ENCODE measurements at places on chromosomes 3 and 15. TPM values are rescaled to one million over a fixed set of nuclear protein-coding genes. Genes with fewer than 3 reads are reported as not detected.

DNA sequence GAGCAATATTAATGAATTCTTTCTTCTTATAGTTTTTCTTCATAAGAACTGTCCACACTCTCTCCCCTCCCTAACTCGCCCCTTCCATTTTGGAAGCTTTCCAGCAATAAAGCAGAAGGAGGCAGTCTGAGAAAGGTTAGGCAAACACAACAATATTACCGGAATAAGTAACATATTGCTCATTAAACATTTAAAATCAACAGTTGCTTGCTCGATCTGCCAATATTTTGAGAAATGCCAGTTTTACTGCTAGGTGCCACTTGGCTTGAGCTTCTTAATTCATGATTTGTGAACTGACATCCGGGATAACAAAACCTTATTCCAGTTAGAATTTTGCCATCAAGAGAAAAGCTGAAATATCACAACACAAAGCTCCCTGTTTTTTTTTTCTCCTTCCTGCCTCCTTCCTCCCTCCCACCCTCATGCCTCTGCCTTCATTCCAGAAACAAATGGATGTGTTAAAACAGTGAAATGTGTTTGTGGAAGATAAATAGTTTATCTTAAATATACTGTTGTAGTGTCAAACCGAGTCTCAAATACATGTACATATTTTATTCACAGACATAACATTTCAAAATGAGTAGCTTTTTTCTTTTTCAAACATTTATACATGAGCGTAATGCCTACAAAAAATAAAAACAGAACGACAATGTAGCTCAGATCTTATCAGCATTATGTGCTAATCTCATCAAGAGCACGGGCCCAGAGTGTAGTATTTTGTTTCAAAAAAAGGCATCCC is 253.7 kb downstream of the GAP43 start:
- DNase-seq, result no peak

The PPP1R14D gene
- total RNA-seq, result not detected

- DNase-seq, result no peak
Measured at GRCh38 chr15:71410347-71410746, 295.1 kb downstream of the THSD4 start.

DNA sequence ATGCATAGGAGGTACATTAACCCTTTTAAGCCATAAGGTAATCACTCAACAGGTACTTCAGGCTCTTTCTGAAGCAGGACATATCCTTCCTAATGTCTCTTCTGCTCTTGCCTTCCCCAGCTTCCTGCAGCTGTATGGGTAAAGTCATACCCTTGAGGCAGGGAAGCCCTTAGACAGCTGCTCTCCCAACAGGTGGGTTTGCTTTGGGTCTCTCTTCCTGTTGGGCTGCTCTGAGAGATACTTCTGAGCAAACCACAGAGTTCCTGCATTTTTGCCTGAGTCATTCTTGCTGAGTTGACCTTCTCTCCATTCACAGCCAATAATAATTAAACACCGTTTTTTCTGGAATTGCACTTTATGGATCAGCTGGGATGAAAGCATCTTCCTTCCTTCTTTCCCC is 2.0 kb upstream of the TRAT1 start:
- DNase-seq, result no peak

The PRKCI gene
- total RNA-seq, result 18.5 TPM

GRCh38 chr3:8727605-8728512 is 5.7 kb upstream of the CAV3 start:
- DNase-seq, result peak; percentile 51

The MKRN2OS gene
- not detected for total RNA-seq

DNA sequence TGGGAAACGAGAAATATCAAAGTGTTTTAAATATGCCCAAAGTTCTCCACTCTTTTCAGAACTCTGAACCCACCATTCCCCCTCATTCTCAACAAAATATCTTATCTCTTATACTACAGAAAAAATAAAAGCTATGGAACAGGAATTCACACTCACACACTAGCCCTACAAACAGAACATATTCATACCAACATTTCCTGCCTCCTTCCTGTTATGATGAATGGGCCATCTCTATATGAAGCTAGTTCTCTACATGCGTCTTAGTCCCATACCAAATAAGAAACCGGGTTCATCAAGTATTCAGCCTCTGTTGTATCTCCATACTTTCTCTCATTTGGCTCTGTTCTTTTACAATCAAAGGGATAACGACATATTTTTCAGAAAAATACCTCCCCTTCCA is 72.6 kb downstream of the PLSCR2 start:
- no peak for DNase-seq

The MCTP2 gene
- 80.3 TPM for total RNA-seq

DNA sequence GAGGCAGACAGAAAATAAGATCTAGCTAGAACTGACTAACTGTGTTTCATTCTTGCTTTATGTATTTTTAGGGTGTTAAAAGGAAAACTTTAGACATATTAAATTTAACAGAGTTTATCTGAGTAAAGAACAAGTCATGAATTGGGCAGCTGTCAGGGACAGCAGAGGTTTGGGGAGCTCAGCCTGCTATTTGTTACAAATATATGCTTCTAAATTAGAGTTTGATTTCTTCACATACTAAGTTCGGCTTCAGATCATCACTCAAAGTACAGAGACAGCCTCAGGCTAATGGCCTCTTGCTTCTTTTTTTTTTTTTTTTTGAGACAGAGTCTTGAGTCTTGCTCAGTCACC is 21.9 kb downstream of the EFCC1 start:
- no peak for DNase-seq

DNA sequence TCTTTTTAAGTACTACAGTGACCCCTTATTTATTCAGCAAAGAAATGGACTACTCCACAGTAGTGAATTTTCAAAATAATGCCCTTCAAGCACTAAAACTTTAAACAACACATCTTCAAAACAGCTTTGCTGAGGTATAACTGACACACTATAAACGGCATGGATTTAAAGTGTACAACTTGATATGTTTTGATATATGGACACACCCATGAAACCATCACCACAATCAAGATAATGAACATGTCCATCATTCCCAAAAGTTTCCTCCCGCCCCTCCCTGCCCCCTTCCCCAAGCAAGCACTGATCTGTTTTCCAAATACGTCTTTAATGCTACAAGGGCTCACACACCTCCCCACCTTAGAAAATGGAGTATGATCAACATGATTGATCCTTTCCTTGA is 1.6 kb upstream of the FURIN start:
- DNase-seq, result no peak

- DNase-seq, result no peak
Measured at GRCh38 chr3:15558581-15558980, 37.1 kb upstream of the COLQ start.

- DNase-seq, result no peak
Measured at GRCh38 chr3:155753038-155753639, 8.3 kb upstream of the PLCH1 start.

- DNase-seq, result no peak
Measured at GRCh38 chr15:35934383-35935049, 388.6 kb upstream of the DPH6 start.

- DNase-seq, result no peak
Measured at GRCh38 chr3:194738254-194739093, 52.8 kb downstream of the FAM43A start.

The BTLA gene
- total RNA-seq, result 18.0 TPM

The PGBD4 gene
- total RNA-seq, result 2.7 TPM

The DNAH12 gene
- total RNA-seq, result 0.15 TPM

DNA sequence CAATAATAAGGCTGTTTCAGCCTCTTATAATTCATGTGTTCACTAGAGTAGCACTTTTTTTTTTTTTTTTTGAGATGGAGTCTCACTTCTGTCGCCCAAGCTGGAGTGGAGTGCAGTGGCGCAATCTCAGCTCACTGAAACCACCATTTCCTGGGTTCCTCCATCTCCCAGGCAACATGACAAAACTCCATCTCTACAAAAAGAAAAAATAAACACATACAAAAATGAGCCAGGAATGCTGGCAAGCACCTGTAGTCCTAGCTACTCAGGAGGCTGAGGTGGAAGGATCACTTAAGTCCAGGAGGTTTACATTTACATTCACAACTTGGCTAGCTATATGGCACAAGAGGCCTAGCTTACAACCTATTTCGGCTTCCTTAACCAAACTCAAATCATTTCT is 6.8 kb downstream of the USP4 start:
- peak; percentile 78 for DNase-seq

DNA sequence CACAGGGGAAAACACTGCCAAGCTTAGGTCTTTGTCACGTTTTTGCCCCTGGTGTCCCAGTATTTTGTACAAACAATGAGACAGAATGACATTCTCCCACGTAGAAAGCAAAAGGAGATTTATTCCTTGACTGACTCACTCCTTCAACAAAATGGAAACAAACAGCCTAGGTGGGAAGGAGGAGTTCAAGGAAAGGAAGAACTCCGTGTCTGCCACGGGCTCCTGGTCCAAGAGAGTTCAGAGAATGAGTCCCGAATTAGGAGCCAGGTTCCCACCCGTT is 8.1 kb downstream of the TLE3 start:
- DNase-seq, result no peak

- DNase-seq, result no peak
Measured at GRCh38 chr15:78999636-79000035, 54.8 kb upstream of the CTSH start.

The HYAL1 gene
- total RNA-seq, result 122 TPM

The PARP14 gene
- total RNA-seq, result 162 TPM

GRCh38 chr3:65233561-65233960 is 545.8 kb upstream of the ADAMTS9 start:
- DNase-seq, result no peak

- no peak for DNase-seq
Measured at GRCh38 chr3:119808244-119808643, 26.3 kb downstream of the NR1I2 start.

GRCh38 chr15:58627701-58628100 is 121.8 kb downstream of the ADAM10 start:
- no peak for DNase-seq

DNA sequence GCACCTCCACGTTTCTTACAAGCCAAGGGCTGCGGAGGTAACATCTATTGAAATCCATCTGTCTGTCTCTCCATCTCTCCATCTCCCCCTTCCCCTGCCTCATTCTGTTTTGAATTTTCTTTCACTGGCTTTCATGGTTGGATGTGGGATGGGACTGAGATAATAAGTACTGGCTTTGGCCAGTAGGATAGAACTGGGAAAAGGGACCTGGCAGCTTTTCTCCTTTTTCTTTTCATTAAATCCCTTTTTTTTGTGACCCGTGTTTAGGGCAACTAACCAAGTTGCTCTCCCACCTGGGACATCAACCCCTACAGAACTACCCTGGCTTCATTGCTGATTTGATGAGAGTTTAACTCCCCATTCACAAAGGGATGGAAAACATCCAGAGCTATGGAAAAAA is 66.8 kb upstream of the ADAMTSL3 start:
- no peak for DNase-seq

- DNase-seq, result no peak
Measured at GRCh38 chr15:85583923-85584390, 203.6 kb downstream of the AKAP13 start.

GRCh38 chr15:79673416-79674123 is 223.2 kb downstream of the MTHFS start:
- DNase-seq, result no peak

- DNase-seq, result no peak
Measured at GRCh38 chr3:183279371-183279770, 26.3 kb downstream of the B3GNT5 start.

The DUOXA1 gene
- total RNA-seq, result not detected

DNA sequence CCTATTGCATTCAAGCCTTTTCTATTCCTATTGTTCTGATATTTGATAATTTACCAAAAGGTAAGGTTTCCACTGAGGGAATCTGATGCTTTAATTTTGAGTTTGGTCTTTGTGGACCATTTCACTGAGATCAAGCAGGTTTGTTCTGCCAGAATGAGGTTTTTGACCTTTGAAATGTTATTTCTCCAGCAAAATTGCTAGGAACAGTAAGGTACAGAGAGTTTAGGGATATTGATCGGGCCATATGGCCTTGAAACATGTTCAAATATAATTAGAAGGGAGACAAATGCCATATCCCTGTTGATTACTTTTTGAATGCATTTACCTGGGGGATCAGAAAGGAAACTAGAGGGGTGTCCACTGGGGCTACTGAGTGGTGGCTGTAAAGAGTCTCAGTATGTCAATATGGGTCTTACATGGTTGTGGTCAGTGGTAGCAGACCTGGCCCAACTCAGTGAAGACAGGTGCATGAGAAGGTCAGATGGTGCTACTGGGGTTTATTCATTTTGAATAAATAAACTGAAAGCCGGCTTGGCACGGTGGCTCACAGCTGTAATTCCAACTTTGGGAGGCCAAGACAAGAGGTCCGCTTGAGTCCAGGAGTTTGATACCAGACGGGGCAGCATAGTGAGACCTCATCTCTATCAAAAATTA is 100.2 kb downstream of the SV2B start:
- no peak for DNase-seq

DNA sequence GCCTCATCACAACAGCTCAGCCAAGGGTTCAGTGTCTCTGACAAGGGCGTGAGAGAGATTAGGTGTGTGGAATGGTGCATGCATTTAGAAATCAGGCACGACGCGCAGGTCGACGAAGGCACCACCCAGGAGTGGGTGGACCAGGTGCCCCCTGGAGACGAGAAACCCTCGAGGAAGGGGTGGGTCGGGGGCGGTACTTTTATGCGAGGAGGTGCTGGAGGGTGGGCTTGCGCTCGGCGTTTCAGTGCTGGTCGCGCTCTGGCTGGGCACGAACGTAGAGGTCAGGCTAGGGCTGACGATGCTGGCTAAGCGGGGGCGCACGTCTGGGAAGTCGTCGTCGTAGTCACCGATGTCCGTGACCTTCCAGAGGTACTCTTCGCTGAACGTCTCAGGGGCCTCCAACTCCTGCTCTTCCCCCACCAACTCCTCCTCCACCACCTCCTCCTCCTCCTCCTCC is 393 bp downstream of the ERICH6 start:
- peak; percentile 88 for DNase-seq

- no peak for DNase-seq
Measured at GRCh38 chr3:331881-332280, 135.3 kb downstream of the CHL1 start.

The EEF1AKMT4 gene
- 5.4 TPM for total RNA-seq

- DNase-seq, result no peak
Measured at GRCh38 chr3:158950178-158950901, 148.5 kb downstream of the MFSD1 start.

The TMC3 gene
- total RNA-seq, result not detected

GRCh38 chr3:43041517-43041916 is 62.4 kb downstream of the GASK1A start:
- DNase-seq, result no peak

DNA sequence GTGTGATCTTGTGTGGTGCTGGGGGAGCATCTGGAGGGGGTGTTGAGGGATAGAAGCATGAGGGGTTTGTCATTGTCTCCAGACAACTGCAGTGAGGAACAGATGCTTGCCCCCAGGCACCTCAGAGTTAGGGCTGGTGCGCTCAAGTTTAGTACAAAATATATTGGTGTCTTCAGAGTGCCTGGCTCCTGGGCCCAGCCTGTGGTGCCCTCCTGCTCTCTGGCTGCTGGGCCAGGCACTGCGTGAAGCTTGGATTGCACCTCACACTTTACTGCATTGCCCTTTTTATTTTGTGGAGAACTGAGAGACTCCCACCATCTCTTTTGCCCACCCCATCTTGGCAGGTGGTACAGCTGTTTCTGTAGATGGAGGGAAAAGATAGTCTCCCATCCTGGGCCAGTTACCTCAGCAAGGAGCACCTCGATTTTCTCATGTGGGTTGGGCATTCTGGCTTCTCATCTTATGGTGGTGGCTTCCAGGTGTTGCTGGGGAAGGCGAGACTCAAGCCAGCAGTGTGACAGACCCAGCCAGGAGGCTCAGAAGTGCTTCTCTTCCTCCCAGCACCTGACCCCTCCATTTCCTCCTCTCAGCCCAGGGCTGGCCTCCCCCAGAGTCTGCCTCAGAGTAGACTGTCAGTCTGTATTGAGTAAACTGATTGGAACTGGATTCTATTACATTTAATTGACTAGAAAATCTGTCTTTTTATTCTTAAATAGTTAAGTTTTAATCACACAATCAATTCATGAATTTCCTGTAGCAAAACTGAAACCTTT is 140.5 kb downstream of the DNAJB8 start:
- DNase-seq, result no peak
